Body of pancreas (tissue), 4 donors: ENCODE measurements at places on chromosomes 2 and 18. TPM values are rescaled to one million over a fixed set of nuclear protein-coding genes. Genes with fewer than 3 reads are reported as not detected.

DNA sequence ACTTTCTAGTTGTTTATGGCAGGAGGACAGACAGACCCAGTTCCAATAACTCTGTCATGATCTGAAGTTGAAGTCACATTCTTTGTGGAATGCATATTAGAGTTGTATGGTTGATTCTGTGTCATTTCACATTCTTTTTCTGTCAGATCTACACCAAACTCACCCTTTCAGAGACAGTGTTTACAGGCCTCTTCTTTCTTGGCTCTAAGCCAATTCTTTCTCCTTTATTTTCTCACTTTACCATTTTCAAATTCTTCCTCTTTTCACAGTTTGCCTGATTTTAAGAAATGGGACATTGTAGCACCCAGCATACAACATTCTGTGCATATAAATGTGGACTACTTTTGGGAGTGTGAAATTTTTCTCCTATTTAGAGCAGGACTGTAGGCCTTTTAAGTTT lies 103.7 kb downstream of the CCDC85A start:
- H3K4me3 ChIP-seq, result no peak overlapping the region
- DNase-seq, result no peak
- no peaks in the 10 kb centered on the region for H3K36me3 ChIP-seq
- H3K27ac ChIP-seq, result no peak overlapping the region

Gene TEX44
- total RNA-seq, result not detected

DNA sequence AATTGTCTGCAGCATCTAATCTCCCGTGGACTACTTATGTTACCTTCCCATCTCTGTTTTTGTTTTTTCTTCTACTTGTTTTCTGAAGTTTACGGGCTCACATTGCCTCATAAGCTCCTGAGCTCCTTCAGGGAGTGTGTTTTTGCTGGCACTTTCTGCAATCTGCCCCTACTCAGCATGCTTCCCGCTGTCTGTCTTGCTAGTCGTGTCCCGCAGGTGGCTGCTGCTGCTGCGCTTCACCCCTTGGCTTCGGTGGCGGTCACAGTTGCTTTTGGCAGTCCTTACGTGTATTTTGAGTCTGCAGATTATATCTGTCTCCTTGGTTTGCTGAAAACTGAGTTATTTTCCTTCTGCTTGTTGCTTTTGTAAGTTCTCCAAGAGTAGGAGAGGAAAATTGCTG lies 37.3 kb downstream of the FER1L5 start:
- H3K4me1 ChIP-seq, result peaks cover 26% of the 10 kb centered on the region
- peak overlapping the region; percentile 34 for H3K27ac ChIP-seq
- H3K4me3 ChIP-seq, result no peak overlapping the region
- no peaks in the 10 kb centered on the region for H3K27me3 ChIP-seq
- DNase-seq, result peak; percentile 65

DNA sequence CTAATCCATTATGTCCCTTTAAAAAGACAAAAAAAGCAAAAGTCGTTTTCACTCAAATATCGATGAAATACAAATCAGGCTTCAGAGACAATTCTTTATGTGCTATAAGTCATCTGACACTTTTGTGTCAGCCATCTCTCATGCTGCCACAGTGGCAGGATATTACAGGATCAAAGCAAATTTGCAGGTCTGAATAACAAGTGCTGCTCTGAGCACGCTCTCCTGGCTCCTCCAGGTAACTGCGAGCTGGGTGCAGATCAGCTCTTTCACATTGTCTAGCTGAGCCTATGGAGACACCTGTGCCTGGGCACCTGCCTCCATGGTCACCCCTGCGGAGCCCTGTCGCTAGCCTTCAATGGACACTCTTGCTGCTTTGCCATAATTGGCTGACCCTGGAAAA lies 250.2 kb upstream of the RAB12 start:
- no peak overlapping the region for H3K4me3 ChIP-seq
- no peaks in the 10 kb centered on the region for H3K27me3 ChIP-seq
- DNase-seq, result no peak

DNA sequence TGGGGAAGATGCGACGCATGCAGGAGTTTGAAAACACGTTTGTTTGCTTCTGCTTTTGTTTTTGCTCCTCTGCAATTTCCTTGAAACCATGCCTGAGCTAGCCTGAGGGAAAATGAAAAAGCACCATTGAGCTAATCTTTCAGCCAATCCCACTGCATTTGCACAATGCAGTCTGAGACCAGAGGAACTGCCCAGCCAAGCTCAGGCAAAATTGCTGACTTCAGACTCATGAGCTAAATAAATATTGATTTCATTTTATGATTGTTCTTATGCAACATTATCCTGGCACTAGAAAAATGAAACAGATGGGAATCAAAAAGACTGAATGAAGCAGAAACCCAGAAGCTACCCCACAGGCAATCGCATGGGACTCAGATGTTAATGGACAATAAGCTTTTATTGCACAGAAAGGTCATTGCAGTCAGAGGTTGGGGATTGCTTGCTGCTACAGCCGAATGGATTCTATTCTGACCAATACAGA lies 37.0 kb downstream of the TPRKB start:
- peak; percentile 24 for DNase-seq
- no peaks in the 10 kb centered on the region for H3K36me3 ChIP-seq
- peak overlapping the region; percentile 21 for H3K27ac ChIP-seq
- peaks cover 15% of the 10 kb centered on the region for H3K4me1 ChIP-seq
- no peak overlapping the region for H3K4me3 ChIP-seq

GRCh38 chr2:196535742-196536141 lies 103.8 kb upstream of the CCDC150 start:
- no peak for DNase-seq
- no peak overlapping the region for H3K4me3 ChIP-seq
- no peaks in the 10 kb centered on the region for H3K36me3 ChIP-seq
- no peaks in the 10 kb centered on the region for H3K4me1 ChIP-seq

GRCh38 chr18:76932026-76932819 lies 109.9 kb downstream of the ZNF236 start:
- no peak overlapping the region for H3K27ac ChIP-seq
- peaks cover 10% of the 10 kb centered on the region for H3K36me3 ChIP-seq
- DNase-seq, result no peak
- H3K4me3 ChIP-seq, result no peak overlapping the region

Gene TMEM131
- total RNA-seq, result 20.0 TPM

Gene RIOK3
- total RNA-seq, result 57.3 TPM
